NCI-H446 (cell line): ENCODE measurements at places on chromosomes 1 and 21.

- no peak for DNase-seq
Measured at GRCh38 chr1:105632342-105633196, 1423.9 kb upstream of the PRMT6 start.

DNA sequence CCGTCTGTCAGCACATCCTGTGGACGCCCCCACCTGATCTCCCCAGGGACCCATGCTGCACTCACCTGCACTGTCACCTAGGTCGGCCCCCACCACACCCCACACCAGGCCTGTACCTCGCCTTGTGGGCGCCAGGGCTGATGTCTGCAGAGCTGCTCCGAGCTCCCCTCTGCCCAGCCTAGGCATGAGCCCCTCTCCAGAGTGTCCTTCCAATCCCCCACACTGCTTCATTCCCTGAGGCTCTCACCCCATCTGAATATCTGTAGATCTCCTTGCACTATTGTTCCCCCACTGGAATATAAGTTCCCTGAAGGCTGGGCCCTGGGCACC, 12.2 kb downstream of the UMODL1 start:
- DNase-seq, result no peak

- no peak for DNase-seq
Measured at GRCh38 chr1:204180133-204180532, 14.0 kb upstream of the REN start.

DNA sequence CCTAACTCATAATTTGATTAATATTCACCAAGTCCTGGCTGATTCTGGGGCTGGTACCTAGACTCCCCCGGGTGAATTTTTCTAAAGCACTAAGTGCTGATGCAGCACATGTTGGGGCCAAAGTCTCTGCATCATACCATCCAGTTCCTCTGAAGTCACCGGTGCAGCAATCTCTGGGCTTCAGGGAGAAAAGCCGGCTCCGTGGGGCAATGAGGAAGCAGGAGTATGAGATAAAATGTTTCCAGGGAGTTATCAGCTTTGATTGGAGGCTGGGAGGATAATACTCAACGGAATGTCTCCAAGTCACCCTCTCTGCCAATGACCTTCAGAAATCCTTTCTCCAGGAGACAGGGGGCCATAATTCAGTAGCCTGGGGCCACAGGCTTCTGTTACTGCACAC, 1.2 kb downstream of the FCAMR start:
- DNase-seq, result no peak

GRCh38 chr21:31921079-31921478, 48.3 kb downstream of the HUNK start:
- no peak for DNase-seq

DNA sequence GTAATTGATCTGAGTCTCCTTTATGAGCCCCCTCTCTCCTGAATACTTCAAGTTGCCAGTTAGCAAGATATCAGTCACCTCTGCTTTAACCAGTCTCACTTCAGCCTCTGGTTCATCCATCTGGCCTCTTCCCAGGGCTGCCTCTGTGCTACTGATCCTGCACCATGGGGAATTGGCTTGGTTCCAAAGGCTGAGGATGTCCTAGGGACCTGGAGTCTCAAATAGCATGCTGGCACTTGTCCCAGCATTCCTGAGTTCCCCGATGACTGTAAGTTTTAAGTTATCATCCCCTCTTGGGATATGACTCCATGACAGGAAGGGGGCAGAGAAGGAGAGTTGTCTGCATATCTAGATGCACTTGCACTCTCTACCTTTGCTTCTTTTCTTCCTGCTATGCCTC, 252.0 kb downstream of the PTBP2 start:
- DNase-seq, result peak; percentile 83

DNA sequence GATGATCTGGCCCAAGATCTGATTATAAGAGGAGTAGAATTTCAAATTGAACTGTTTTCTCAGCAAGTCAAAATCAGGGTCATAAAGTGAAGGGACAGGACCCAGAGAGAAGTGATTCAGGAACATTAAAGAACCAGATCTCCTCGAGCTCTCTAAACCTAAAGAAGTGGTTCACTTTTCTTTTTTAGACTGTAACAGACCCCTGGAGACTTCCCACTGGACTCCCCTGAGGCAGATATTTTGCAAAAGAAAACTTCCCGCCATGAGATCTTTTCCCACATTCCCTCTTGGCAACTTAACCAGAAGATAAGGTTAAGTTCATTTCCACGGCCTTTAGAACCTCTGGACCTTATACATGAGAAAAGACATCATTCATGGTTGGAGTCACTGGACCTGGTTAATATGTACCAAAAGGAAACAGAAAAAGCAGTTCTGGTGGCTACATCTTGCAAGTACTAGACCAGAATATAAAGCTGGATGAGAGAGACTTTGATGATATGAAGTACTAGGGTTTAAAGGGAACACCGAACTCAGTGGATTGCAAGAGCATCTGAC, 1061.4 kb downstream of the MRPL39 start:
- no peak for DNase-seq

- no peak for DNase-seq
Measured at GRCh38 chr1:63723602-63724001, 50.2 kb upstream of the ROR1 start.

DNA sequence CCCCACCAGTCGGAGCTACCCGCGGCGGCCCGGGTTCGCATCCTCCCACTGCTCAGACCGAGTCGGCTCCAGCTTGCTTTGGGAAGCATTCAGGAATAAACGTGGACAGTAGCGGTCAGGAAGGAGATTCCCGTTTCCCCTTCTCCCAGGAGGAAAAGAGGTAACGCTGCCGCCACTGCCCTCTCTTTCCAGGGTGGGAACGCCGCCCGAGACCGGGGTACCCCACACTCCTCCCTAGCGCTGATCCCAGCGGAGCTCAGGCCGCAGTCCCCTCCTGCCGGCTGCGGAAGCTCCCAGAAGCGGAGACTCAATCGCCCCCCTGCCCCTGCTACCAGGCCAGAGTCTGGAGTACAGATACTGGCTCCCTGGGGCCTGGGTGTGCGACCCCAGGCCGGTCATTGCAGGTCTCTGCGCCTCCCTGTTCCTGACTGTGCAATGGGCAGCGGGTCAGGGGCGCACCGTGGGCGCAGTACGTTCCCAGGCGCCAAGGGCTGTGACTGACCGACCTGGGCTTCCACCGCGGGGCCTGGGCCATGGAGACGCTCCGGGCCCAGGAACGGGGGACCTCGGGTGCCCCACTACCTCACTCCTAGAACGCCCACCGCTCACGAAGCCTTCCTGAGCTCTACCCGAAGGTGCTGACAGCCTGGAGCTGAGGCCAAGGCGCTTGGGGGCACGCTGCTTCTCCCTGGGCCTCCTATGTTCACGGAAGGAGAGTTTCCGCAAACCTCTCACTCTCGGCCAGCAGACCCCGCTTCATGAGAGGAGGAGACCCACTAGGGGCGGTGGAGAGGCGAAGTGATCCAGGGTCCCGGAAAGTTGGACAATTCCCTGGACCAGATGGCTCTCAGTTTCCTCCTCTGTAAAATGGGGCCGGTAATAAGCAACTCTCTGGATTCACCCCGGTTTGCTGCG, 7.8 kb downstream of the DMRTA2 start:
- DNase-seq, result no peak

- DNase-seq, result no peak
Measured at GRCh38 chr1:3071565-3072390, 2.8 kb downstream of the PRDM16 start.

DNA sequence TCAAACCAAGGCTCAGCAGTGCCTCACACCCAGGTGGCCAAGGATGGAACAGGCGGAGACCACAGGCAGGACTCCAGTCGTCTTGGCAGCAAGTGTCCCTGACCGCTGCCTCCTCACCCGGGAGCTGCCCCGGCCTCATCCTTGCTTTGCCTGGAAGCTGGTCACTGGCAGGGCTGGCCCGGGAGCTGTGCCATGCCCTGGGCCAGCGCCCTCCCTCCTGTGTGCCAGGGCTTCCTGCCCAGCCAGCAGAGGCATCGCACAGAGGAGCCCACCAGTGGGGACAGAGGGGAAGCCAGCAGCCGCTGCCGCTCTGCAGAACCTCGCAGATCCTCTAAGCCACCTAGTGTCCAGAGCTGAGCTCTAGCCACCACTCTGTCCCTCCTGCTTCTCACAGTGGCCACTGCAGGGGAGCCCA, 7.8 kb downstream of the CASZ1 start:
- DNase-seq, result no peak

GRCh38 chr1:37720231-37721130, 28.2 kb downstream of the CDCA8 start:
- DNase-seq, result no peak

- no peak for DNase-seq
Measured at GRCh38 chr1:228177721-228178710, 12.4 kb downstream of the IBA57 start.

DNA sequence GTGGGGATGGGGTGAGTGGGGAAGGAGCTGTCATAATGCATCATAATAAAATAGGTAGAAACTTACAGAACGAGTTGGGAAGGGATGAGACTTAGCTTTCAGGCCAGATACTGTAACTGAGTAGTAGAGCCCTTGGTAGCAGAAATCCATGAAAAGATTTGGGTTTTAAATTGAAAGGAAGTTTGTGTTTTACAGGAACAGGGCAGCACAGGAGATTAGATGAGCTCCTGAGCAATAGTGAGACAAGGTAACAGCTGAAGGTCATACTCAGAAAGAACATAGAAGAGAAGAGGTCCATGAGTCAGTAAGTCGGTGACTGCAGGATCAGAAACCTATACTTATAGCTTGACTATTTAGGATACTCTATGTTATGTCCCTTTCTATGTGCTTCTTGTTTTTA, 7.3 kb downstream of the MAP10 start:
- no peak for DNase-seq

- no peak for DNase-seq
Measured at GRCh38 chr1:224525411-224526040, 90.6 kb upstream of the CNIH3 start.
